A549 (cell line): ENCODE measurements at places on chromosomes 3 and 15. TPM values are rescaled to one million over a fixed set of nuclear protein-coding genes. Genes with fewer than 3 reads are reported as not detected.

- no peak for DNase-seq
These were observed 58.0 kb downstream of the HRH1 start for GRCh38 chr3:11212299-11212608.

GRCh38 chr3:100260081-100260684, 609 bp upstream of the TBC1D23 start:
- DNase-seq: no peak

Gene ARGFX
- polyA plus RNA-seq: not detected in 3 replicates

Gene GOLGA6D
- 0.04 to 0.05 TPM in 2 of 3 replicates, not detected in the other for polyA plus RNA-seq

Gene KLF15
- not detected in 3 replicates for polyA plus RNA-seq
